Hypothalamus (tissue), 51 donors: ENCODE measurements at places on chromosomes 6 and 20.

GRCh38 chr6:140809694-140810101 is 1323.0 kb upstream of the GJE1 start:
- no peak for DNase-seq

GRCh38 chr6:26249957-26250697 is 114.9 kb upstream of the BTN3A2 start:
- no peak for DNase-seq

- DNase-seq: no peak
Observed at GRCh38 chr6:80548532-80548931, 442.1 kb downstream of the BCKDHB start.

GRCh38 chr6:53794137-53794719 is 577 bp upstream of the LRRC1 start:
- DNase-seq: peak; percentile 63

GRCh38 chr6:29474996-29475395 is 12.8 kb downstream of the MAS1L start:
- DNase-seq: no peak

DNA sequence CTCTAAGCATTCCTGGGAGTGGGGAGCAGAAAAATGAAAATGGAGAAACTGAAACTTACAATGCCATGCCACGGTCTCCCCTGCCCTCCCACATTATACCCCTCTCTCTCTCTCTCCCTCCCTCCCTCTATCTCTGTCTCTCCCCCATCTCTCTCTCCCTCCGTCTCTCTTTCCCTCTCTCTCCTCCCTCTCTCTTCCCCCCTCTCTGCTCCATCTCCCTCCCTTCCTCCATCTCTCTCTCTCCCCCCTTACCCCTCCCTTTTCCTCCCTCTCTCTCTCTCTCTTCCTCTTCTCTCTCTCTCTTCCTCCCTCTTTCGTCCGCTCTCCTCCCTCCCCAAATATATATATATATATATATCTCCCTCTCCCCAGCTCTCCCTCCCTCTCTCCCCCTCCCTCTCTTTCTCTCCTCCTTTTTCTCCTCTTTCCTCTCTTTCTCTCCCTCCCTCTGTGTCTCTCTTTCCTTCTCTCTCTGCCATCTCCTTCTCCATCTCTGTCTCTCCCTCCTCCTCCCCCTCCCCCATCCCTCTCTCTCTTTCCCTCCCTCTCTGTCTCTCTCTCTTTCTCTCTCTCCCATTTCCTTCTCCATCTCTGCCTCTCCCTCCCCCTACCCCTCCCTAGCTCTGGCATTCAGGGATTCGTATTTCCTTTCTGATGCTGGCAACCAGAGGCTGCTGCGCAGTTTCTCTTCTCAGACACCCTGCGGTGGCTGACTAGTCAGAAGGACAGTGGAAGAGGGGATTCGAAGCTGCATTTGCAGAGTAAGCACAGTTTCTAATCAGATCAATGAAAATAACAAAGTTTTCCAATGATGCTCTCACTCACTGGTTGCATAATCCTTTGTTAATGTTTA is 13.9 kb upstream of the VAPB start:
- DNase-seq: no peak

GRCh38 chr6:4913705-4914419 is 90.0 kb downstream of the RPP40 start:
- DNase-seq: no peak

- no peak for DNase-seq
Observed at GRCh38 chr6:152170313-152170701, 362.8 kb downstream of the ESR1 start.

DNA sequence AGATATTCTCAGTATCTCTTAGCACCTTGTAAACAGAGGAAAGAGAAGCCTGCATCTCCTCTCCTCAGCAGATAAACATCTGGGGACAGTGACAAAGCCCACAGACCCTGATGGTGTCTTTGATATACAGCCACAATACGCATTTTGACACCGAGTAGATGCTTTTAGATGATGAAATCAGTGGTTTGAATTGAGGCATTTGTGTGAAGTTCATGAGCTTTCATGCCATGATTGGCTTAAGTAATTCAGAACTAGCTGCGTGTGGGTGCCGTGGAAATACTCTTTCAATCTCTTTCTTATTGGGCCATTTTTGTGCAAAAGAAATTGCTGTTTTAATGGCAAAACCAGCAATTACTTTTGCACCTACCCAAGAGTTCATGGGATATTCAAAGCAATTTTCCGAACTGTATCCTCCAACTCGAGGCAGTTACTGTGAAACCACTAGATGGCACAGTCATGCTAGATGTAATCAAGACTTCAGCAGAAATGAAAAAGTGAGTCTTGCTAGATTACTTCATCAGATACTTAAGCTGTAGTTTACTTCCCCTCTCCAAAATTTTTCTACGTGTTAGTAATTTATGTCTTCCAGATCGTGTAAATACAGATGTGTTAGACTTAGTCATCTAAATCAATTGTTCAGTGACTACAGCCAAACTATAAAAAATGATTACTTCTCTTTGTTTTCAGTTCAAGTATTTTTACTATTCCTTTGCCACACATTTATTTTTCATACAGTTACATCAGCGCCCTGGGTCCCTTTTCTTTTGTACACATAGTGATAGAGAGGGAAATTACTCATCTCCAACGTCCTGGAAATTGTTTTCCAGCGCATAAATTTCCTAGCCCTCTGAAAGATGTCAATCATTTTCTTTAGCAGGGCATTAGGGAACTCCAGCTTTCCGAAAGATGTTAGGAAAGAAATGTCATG is 49.4 kb downstream of the IYD start:
- no peak for DNase-seq

DNA sequence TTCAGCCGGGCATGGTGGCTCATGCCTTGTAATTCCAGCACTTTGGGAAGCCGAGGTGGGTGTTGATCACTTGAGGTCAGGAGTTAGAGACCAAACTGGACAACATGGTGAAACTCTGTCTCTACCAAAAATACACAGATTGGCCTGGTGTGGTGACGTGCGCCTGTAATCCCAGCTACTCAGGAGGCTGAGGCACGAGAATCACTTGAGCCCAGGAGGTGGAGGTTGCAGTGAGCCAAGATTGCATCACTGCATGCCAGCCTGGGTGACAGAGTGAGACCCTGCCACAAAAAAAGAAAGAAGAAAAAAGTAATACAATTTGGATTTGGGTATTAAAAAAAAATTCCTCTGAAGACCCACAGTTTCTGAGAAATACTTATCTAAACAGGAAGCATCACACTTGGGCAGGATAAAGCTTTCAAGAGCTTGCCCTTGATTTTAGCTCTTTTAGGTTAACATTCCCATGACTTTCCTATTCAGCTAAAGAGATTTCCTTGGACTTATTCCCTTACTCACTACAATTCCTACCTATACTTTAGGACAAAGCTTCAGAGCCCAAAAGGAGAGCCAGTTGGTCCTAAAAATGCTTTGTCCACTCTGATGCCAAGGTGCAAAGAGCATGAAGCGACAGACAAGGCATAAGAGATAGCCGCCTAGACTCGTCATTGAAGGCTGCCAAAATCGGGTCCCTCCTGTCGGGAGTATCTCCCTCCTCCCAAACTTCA is 1.9 kb downstream of the ELOVL2 start:
- DNase-seq: no peak

GRCh38 chr6:134654751-134655150 is 295.1 kb downstream of the ALDH8A1 start:
- no peak for DNase-seq

GRCh38 chr20:62884556-62884955 is 22.9 kb upstream of the TCFL5 start:
- no peak for DNase-seq

GRCh38 chr20:14986026-14986655 is 648.7 kb upstream of the FLRT3 start:
- DNase-seq: no peak

- DNase-seq: peak; percentile 28
Observed at GRCh38 chr6:124962639-124963415, 590 bp downstream of the RNF217 start.

- DNase-seq: no peak
Observed at GRCh38 chr20:25321991-25322390, 68.6 kb downstream of the ABHD12 start.

GRCh38 chr20:32072168-32072750 is 20.2 kb downstream of the HCK start:
- DNase-seq: no peak

DNA sequence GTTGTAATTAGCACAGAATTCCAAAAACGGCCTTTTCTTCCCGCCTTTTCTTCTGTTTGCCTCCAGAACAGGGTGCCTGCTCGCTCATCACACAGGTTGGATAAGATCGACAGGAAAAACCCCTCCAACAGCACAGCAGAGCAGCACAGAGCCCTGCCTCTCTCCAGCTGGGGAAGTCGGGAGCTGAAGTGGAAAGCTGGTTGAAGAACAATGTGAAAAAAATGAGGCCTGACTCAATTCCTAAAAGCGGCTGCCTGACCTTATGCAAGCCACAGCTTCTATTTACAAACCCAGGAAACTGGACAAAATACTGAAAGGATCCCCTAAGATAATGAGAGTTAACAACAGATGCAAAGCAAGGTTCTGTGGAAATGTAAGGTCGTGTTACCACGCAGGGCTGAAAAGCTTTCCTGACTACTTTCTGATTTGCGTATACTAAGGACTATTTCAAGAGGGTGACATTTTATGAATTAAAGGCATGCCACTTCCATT is 116.9 kb downstream of the TTLL2 start:
- no peak for DNase-seq
